ENCODE measurements at places on chromosomes 1 and 21. TPM values are rescaled to one million over a fixed set of nuclear protein-coding genes. Genes with fewer than 3 reads are reported as not detected.

PRKCZ gene
- 28.6 TPM for total RNA-seq

OR6N1 gene
- total RNA-seq: not detected

GRCh38 chr1:111274653-111275052 lies 16.0 kb upstream of the CHIA start:
- no peak for DNase-seq

ELK4 gene
- 28.4 TPM for total RNA-seq

GRCh38 chr1:183734543-183735036 lies 70.3 kb upstream of the RGL1 start:
- peak; percentile 14 for DNase-seq

GRCh38 chr1:51523931-51524330 lies 4.9 kb upstream of the EPS15 start:
- DNase-seq: no peak
